ENCODE measurements at places on chromosomes 6 and 20. TPM values are rescaled to one million over a fixed set of nuclear protein-coding genes. Genes with fewer than 3 reads are reported as not detected.

DNA sequence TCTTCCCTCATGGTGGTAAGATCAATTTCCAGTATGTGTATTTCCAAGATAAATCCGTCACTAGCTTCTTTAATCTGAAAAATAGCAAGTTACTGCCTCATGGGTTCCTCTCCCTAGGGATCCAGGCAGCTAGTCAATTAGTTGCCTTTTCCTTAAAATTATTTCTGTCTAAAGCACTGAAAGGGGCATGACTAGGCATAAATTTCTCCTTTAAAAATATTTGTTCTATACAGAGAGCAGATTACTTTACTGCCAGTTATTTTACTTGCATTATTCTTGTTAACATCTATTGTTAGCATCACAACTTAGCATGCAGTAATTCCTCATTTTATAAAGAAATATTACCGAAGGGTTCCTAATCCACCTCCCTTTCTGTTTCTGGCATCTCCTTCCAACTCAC lies 1.4 kb downstream of the MTCL3 start:
- no peak for DNase-seq

DNA sequence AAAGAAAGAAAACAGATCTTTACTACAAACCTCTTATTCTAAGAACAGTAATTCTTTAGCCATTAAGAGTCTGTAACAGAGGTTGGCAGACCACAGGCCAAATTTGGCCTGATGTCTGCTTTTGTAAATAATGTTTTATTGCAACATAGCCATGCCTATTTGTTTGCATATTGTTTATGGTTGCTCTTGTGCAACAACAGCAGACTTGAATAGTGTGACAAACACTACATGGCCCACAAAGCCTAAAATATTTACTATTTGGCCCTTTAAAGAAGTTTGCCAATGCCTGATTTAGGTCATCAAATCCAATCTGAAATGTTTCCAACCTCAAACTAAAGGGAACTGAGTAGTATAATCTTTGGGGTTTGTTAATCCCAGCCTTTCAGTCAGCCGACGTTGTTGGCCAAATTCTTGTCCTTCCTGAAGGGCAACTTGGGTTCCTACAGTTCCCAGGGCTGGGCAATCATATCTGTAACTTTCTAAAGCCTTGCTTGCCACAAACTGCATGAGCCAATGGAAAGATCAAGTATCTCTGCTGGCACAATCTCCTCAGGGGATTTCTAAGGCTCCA lies 33.9 kb upstream of the TBC1D20 start:
- no peak for DNase-seq

- DNase-seq, result no peak
These were observed 651 bp upstream of the CCND3 start for GRCh38 chr6:41942067-41942851.

GRCh38 chr20:24235296-24236175 lies 233.9 kb upstream of the SYNDIG1 start:
- DNase-seq, result no peak

Gene APCDD1L
- total RNA-seq, result 0.44 TPM

GRCh38 chr20:13681248-13682125 lies 42.8 kb upstream of the TASP1 start:
- DNase-seq, result no peak

DNA sequence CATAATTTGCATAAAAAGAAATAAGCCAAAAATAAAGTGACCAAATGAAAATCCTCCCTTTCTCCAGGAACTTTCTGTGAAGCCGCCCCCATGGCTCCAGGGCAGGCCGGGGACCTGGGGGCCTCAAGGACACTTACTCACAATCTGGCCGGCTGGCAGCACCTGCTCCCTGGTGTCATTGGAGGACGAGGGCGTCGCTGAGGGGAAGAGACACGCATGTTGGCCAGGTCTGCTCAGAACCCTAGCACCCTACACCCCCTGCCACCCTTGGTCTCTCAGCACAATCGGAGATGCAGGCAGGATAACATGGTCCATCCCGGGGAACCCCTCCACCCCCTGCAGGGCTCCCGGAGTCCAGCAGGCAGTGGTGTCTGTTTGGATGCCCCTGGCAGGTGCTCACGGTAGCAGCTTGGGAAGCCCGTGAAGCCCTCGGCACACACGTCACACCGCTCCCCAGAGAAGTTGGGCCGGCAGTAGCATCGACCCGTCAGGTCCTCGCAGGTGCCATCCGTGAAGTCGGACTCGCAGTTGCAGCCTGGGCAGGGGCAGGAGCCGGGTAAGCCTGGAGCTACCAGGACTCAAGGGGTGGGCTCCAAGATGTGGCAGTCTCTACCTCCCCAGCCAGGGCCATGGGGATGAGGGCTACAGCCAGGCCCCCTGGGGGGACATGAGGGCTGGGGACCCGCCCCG lies 21.3 kb downstream of the LAMA5 start:
- DNase-seq, result no peak

Gene CTSA
- total RNA-seq, result 108 TPM

DNA sequence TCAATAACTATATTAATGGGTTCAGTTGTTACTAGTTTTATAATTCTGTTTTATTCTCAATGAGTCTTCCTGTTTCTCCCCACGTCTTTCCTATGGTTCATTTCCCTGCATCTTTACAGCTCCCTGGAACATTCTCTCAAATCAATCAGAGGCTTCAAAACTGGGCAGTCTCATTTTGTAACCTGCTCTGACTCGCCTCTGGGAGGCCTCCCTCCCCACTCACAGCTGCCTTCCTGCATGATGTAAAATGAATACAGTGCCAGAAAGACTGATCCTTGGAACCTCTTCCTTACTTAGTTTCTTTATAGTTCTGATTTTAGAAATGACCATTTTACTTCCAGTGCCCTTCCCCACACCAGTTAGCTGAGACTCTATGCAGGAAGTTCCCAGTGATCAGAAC lies 103.9 kb downstream of the ESR1 start:
- DNase-seq, result no peak

DNA sequence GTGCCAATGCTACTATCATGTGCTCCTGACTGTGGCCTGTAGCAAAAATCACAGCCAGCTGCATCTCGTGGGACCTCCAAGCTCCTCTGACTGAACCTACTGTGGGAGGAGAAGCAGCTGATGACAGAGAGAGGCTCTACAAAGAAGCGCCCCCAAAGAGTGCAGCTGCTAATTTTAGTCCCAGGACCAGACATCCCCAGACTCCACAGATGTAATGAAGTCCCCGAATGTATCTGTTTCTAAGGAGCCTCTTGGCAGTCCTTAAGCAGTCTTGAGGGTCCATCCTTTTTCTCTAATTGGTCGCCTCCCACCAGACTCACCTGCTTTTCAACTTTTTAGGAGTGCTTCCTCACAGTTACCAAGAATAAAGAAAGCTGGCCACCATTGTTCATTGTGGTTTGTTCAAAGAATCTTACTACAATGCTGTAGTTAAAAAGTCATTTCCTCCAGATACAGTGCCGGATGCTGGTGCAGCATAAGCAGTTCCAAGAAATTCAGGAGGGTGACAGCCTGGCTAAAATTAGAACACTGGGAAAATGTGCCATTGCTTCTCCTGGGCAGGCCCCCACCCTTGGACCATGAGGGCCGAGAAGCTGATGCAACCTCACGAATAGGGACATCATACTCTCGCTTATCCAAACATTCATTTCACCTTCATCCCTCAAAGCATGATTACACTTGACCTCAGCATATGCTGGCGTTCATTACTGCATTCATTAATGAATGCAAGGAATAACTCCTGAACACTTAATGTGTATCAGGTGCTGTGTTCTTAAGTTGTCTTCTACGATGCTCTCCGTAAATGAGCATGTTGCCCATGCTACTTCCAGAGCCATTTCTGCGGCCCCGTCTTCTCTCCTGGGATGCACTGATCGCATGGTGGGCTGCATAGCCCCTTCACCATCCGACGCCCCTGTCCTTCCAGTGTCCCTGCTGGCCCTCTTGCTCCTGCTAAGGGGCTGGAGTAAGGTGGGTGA lies 66.4 kb downstream of the LY86 start:
- peak; percentile 58 for DNase-seq

- no peak for DNase-seq
These were observed 8.4 kb upstream of the FHL5 start for GRCh38 chr6:96554558-96554957.

Gene CST2
- not detected for total RNA-seq

DNA sequence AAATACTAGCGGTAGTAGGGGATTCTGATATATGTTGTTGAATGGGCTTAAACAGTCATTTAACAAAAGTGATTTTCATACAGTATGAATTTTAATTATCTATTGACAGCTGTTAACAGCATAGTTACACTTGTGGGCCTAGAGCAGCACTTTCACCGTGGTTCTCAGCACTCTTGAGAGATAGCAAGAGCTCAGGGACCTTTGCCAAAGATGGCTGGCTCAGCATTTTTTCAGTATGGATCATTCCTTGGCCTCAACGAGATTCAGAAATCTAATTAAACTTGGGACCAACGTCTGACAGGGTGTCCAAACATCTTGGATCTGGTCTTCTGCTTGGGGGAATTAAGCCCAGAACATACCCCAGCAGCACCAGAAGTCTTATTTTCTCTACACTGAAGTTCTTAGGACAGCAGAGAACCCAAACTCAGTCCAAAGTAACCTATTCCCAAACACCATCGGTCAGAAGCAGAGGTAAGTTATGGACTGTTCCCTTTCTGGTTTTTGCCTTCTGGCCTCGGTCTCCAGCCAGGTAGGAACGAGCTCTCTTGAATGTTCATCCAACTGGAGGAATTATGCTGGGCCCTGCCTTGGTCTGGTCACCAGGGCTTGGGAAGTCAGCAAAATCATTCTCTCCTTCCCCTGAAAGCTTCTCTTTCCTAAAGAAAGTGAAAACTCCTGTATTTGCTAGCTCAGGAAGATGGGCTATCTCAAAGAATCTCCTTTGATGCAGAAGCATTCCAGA lies 25.7 kb downstream of the PRPH2 start:
- peak; percentile 40 for DNase-seq

Gene BPIFA1
- total RNA-seq, result not detected

Gene ABRACL
- 9.9 TPM for total RNA-seq

DNA sequence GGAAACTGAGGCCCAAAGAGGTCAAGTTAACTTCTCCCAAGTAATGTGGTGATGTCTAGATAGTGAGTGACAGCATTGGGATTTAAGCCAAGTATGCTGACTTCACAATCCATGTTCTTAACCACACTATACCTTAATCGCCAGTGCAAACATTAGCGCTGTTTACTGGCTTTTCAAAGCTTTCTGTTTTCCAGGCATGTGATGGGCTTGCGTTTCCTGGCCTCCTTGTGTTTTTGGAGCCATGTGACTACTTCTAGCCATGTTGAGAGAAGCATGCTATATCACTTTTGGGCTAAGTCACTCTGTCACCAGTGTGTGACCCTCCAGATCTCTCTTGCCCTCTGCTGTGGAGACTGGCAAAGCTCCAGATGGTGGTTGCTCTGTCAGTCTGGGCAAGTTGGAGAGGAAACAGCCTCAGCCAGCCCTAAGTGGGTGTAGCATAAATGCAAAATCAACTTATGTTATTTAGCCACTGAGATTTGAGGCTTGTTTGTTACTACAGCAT lies 76.9 kb downstream of the ANKRD6 start:
- no peak for DNase-seq

Gene HLA-E
- total RNA-seq, result 242 TPM

GRCh38 chr6:111230351-111231089 lies 143.2 kb downstream of the SLC16A10 start:
- DNase-seq, result no peak

- DNase-seq, result no peak
These were observed 46.3 kb downstream of the HBS1L start for GRCh38 chr6:135008072-135008940.

GRCh38 chr6:134593887-134594286 lies 276.0 kb upstream of the SGK1 start:
- no peak for DNase-seq

Gene PARD6B
- 3.2 TPM for total RNA-seq

Gene GNAS-AS1
- 0.37 TPM for total RNA-seq

DNA sequence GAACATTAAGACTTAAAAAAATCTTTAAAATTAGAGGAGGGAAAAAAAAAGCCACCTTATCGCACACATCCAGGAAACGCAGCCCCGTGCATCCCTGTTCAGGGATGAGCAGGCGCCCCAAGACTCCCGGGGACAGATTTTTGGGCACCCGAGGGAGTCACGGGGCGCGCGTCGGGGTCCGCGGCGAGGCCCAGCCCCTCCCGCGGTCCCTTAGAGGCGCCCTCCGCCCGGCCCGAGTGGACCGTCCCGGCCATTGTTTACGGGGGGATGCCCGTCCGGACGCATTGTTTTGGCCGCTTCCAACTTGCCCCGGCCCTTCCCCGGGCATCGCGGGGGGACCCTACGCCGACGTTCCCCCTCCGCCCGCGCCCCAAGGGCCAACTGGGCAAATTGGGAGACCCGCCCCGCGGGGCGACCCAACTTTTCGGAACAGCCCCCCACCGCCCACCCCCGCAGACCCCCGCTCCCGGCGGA lies 610 bp downstream of the ZNF217 start:
- peak; percentile 60 for DNase-seq

Gene CCN6
- total RNA-seq, result not detected

- DNase-seq, result no peak
These were observed 89.1 kb downstream of the PREX1 start for GRCh38 chr20:48738399-48739304.

GRCh38 chr6:155235087-155235486 lies 28.7 kb upstream of the CLDN20 start:
- DNase-seq, result no peak

- no peak for DNase-seq
These were observed 13.1 kb downstream of the TLDC2 start for GRCh38 chr20:36888880-36889516.

Gene KATNA1
- 10.5 TPM for total RNA-seq

GRCh38 chr6:15593798-15594197 lies 69.0 kb downstream of the DTNBP1 start:
- DNase-seq, result peak; percentile 39

Gene RSPO3
- total RNA-seq, result 1.9 TPM

Gene C6orf163
- 2.4 TPM for total RNA-seq

GRCh38 chr6:138965291-138965874 lies 22.7 kb downstream of the REPS1 start:
- no peak for DNase-seq

Gene NOX3
- total RNA-seq, result not detected

- no peak for DNase-seq
These were observed 566.6 kb upstream of the CITED2 start for GRCh38 chr6:139940741-139941729.
